ENCODE measurements at places on chromosomes 2 and 18. TPM values are rescaled to one million over a fixed set of nuclear protein-coding genes. Genes with fewer than 3 reads are reported as not detected.

DNA sequence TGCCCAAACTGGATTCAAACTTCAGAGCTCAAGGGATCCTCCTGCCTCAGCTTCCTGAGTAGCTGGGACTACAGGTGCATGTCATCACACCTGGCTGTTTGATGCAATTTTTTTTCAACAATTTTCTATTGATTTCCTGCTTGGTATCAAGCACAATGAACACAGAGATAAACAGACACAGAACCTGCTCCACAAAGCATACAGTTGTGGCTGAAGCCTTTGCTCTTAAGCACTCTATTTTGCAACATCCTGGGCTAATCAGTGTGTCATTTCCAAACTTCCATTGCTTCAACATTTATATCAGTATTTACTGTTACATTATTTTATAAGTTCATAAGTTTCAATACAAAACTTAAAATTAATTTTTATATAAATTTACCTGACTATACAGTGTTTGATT lies 79.4 kb downstream of the NEB start:
- no peaks in the 10 kb centered on the region for H3K36me3 ChIP-seq
- H3K4me3 ChIP-seq, result no peak overlapping the region
- no peaks in the 10 kb centered on the region for H3K4me1 ChIP-seq
- no peak for DNase-seq
- H3K27ac ChIP-seq, result no peak overlapping the region
- H3K27me3 ChIP-seq, result no peaks in the 10 kb centered on the region

GRCh38 chr18:31500051-31500688 lies 2.2 kb downstream of the DSG2 start:
- no peak for DNase-seq
- no peaks in the 10 kb centered on the region for H3K36me3 ChIP-seq
- H3K27ac ChIP-seq, result no peak overlapping the region
- H3K4me1 ChIP-seq, result peaks cover 2% of the 10 kb centered on the region

GRCh38 chr2:17124575-17125318 lies 393.5 kb downstream of the RAD51AP2 start:
- DNase-seq, result no peak
- H3K4me3 ChIP-seq, result no peak overlapping the region
- H3K27me3 ChIP-seq, result no peaks in the 10 kb centered on the region
- H3K36me3 ChIP-seq, result no peaks in the 10 kb centered on the region

DNA sequence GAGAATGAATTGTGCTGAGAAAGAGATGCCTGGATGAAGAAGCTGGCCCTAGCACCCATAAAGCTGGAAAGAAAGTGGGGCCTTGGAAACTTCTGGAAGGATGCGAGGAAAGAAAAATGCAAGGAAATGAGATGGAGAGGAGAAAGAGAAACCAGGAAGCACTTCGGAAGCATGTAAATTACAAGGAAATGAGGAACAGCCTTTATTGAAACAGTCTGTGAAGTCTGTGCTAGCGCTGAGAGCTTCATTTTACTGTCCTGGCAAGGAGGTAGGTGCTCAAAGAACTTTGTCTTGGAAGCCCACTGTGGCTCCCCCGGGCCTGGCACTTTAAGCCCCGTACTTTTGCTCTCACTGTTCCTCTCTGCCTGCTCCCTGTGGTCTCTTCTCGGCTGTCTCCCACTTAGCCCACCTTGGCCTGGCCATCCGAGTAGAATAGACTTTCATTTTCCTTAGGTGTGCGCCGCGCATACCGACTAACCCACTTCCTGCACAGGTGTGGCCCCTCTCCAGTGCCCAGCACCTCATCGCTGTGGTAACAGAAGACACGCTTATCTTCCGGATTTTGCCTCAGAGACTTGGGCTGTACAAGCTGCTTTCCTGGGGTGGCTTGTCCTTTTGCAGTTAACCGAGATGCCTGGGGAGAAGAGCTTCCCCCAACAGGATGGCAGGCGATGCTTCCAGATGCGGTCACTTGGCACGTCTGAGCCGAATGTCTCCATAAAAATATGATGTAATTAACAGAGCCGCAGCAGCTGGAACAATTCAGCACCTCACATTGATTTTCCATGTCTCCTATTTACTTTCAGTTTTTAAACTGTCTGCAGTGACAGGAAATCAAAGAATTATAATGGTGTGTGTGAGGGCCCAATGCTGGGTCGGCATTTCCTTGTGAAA lies 199.6 kb downstream of the HRH4 start:
- H3K27me3 ChIP-seq, result no peaks in the 10 kb centered on the region
- DNase-seq, result no peak
- no peaks in the 10 kb centered on the region for H3K36me3 ChIP-seq
- no peak overlapping the region for H3K4me3 ChIP-seq

DNA sequence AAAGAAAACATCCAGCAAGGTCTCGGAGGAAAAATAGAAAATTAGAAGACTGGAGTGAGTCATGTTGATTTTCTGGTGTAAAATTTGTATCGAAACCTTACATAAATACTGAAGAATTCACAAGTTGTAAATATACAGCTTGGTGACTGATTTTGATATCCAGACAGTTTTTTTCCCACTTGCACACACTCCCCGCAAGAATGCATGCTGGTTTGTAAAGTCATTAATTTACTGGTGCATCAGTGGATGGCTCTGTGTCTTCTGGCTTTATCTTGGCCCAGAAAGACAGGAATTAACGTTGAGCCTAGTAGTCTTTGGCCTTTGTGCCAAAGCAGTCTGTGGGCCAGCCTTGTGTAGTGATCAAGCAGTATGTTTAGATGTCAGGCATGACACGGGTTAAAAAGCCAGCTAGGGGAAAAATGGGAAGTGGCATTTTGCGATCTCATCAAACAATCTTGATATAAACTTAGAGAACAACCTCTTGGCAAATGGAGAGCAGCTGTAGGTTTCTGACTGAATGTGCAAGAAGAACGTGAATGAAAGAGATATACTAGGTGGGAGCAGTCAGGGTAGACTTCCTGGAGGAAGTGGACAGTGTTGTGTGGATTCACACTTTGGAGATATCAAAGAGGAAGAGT lies 22.7 kb upstream of the CASP8 start:
- H3K27me3 ChIP-seq, result no peaks in the 10 kb centered on the region
- DNase-seq, result no peak
- no peak overlapping the region for H3K27ac ChIP-seq
- no peak overlapping the region for H3K4me3 ChIP-seq

DNA sequence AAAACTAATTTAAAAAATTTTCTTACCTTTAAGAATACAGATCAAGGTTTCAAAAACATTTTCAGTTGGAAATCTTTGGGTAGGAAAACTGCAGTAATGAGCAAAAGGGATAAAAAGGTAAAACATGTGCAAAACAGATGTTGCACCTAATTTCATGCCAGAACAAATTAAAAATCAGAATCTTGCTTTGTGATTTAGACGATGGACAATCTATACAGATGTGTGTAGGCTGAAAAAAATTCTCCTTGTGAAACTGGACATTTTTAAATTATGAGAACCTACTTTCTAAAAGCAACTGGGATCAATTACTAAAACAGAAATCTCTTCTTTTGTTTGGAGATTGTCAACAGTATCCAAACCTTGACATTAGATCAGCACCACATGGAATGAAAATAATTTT lies 183.2 kb upstream of the ITGA4 start:
- no peak overlapping the region for H3K27ac ChIP-seq
- H3K4me1 ChIP-seq, result no peaks in the 10 kb centered on the region
- DNase-seq, result no peak
- H3K36me3 ChIP-seq, result no peaks in the 10 kb centered on the region

- peaks cover 15% of the 10 kb centered on the region for H3K36me3 ChIP-seq
- H3K27ac ChIP-seq, result no peak overlapping the region
- no peaks in the 10 kb centered on the region for H3K27me3 ChIP-seq
- H3K4me1 ChIP-seq, result no peaks in the 10 kb centered on the region
- H3K4me3 ChIP-seq, result no peak overlapping the region
Observed at GRCh38 chr2:241489733-241490680, 18.4 kb downstream of the STK25 start.

- no peaks in the 10 kb centered on the region for H3K27me3 ChIP-seq
- H3K4me1 ChIP-seq, result no peaks in the 10 kb centered on the region
- no peak for DNase-seq
- no peak overlapping the region for H3K27ac ChIP-seq
Observed at GRCh38 chr2:2832657-2833056, 501.6 kb upstream of the MYT1L start.

GRCh38 chr18:69584429-69584828 lies 183.7 kb downstream of the DOK6 start:
- H3K36me3 ChIP-seq, result no peaks in the 10 kb centered on the region
- H3K4me3 ChIP-seq, result no peak overlapping the region
- no peaks in the 10 kb centered on the region for H3K27me3 ChIP-seq

DNA sequence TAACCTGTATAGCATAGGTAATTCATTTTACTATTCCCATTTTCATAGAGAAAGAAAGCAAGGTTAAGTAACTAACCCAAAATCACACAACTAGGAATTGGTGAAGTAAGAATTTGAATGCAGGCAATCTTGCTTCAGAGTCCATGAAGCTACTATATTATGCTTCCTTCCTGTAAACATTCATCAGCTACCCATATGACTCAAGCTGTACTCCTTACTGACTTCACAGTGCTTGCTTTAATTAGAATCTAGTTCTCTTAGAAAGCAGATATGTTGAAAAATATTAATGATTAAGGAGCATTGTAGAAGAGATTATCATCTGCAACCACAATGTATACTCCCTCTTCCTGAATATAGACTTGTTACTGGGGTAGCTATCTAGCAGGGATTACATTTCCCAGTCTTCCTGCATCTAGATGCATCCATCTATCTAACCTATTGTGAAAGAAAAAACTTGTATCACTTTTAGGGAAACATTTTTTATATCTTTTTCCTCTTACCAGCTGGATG lies 961.6 kb upstream of the CHAC2 start:
- H3K4me1 ChIP-seq, result no peaks in the 10 kb centered on the region
- H3K4me3 ChIP-seq, result no peak overlapping the region
- no peak for DNase-seq
- no peaks in the 10 kb centered on the region for H3K36me3 ChIP-seq
- no peaks in the 10 kb centered on the region for H3K27me3 ChIP-seq
- H3K27ac ChIP-seq, result no peak overlapping the region

The FAM124B gene
- total RNA-seq, result 2.0 TPM

The TMEM150A gene
- total RNA-seq, result 23.1 TPM

The SOWAHC gene
- total RNA-seq, result 11.8 TPM

The ZNF396 gene
- 6.5 TPM for total RNA-seq

The ZNF385B gene
- 10.9 TPM for total RNA-seq

The PTPN4 gene
- total RNA-seq, result 46.4 TPM

The CARF gene
- 12.6 TPM for total RNA-seq

The VPS4B gene
- total RNA-seq, result 63.7 TPM
